ENCODE measurements at places on chromosomes 5 and 9. TPM values are rescaled to one million over a fixed set of nuclear protein-coding genes. Genes with fewer than 3 reads are reported as not detected.

DNA sequence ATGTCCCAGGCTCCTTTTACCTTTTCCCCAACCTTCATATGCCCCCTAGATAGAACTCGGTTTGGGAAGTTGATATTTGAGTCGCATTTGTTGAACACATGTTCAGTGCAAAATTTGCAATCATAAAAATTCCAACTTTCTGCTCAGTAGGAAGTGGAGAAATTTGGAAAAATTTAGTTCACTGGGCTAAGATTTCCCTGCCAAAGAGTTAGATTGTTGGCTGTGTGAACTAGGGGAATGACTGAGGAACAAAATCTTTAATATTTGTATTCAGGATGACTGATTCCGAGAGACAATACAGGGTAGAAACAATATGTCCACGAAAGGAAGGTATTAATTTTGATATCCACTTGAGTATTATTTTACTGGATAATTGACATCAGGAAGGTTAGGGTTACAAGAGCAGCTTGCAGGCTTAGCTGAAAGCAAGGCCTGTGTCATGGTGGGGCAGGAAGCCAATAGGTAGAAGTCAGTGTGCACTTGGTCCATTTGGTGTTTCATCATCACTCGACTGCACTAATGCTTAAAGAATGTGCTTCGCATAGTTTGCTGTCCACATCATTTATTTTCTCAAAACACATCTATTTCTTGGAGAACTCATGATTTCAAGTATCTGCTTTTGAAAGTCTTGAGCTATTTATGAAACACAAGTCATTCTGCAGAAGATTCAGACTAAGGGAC lies 59.4 kb upstream of the GNA14 start:
- H3K4me1 ChIP-seq, result peaks cover 10% of the 10 kb centered on the region
- H3K27ac ChIP-seq, result peak overlapping the region; percentile 52
- H3K36me3 ChIP-seq, result no peaks in the 10 kb centered on the region
- H3K4me3 ChIP-seq, result no peak overlapping the region

- DNase-seq, result no peak
- no peak overlapping the region for H3K4me3 ChIP-seq
- H3K27ac ChIP-seq, result no peak overlapping the region
- no peaks in the 10 kb centered on the region for H3K4me1 ChIP-seq
- no peaks in the 10 kb centered on the region for H3K36me3 ChIP-seq
Measured at GRCh38 chr9:112621018-112621655, 96.8 kb downstream of the INIP start.

The COL5A1 gene
- 63.7 TPM for total RNA-seq

DNA sequence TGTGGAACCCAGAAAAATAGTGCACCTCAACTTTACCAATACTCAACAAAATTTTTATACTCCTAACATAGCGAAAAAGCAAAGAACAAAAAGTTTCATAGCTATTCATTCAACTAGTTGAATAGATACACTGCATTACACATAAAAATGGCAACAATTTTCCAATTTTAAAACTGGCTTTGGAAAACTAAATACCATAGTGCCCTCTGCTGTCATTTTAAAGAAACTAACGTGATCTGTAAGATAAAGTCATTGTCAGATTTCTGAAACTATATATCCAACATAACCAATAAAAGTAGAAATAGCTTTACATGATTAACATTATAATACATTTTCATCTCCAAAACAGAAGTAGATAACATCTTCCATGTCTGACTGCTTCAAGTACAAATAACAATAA lies 31.6 kb downstream of the DTWD2 start:
- DNase-seq, result peak; percentile 62
- no peaks in the 10 kb centered on the region for H3K36me3 ChIP-seq
- H3K4me3 ChIP-seq, result no peak overlapping the region
- H3K4me1 ChIP-seq, result no peaks in the 10 kb centered on the region

The SIT1 gene
- not detected for total RNA-seq

DNA sequence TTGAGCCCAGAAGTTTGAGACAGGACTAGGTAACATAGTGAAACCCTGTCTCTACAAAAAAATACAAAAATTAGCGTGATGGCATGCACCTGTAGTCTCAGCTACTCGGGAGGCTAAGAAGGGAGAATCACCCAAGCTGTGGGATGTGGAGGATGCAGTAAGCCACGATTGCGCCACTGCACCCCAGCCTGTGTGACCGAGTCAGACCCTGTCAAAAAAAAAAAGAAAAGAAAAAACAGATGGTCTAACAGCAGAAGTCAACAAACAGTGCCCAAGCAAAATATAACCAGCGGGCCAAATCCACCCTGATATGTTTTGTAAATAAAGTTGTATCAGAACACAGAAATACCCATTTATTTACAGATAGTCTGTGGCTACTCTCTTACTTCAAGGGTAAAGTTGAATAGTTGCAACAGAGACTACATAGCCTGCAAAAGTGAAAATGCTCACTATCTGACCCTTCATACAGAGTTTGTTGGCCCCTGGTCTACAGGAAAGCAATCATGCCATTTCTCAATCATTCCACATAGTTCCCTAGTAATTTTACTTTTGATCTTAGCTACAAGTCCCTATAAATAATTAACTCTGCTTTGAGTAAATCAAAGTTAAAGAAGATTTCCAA lies 383.7 kb downstream of the TLE1 start:
- H3K27ac ChIP-seq, result no peak overlapping the region
- H3K4me3 ChIP-seq, result no peak overlapping the region
- no peaks in the 10 kb centered on the region for H3K36me3 ChIP-seq

GRCh38 chr5:132006331-132007120 lies 4.9 kb downstream of the ACSL6 start:
- H3K36me3 ChIP-seq, result no peaks in the 10 kb centered on the region
- no peak overlapping the region for H3K4me3 ChIP-seq
- peaks cover 17% of the 10 kb centered on the region for H3K27me3 ChIP-seq
- no peak overlapping the region for H3K27ac ChIP-seq
- no peaks in the 10 kb centered on the region for H3K4me1 ChIP-seq
- no peak for DNase-seq

DNA sequence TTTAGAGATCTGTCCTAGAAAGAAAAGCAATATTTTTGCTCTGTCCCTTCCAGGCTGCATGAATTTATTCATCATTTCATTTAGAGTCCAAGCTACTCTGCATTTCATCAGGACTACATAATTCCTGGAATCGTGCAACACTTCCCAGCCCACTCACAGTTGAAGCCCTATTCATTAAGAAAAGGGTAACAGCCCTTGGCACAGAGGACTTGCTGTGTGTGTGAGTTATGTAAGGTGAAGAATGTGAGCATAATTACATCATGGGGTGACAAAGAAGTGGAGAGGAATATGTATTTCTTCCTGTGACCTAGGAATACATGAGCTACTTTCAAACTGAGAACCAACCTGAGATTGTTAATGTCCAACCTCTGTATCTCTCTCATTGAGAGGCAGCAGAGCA lies 317.4 kb downstream of the ARHGEF28 start:
- no peak overlapping the region for H3K27ac ChIP-seq
- H3K4me1 ChIP-seq, result peaks cover 7% of the 10 kb centered on the region
- H3K27me3 ChIP-seq, result no peaks in the 10 kb centered on the region
- H3K36me3 ChIP-seq, result no peaks in the 10 kb centered on the region

GRCh38 chr5:57157131-57157530 lies 16.7 kb upstream of the GPBP1 start:
- no peaks in the 10 kb centered on the region for H3K4me1 ChIP-seq
- H3K4me3 ChIP-seq, result no peak overlapping the region
- no peaks in the 10 kb centered on the region for H3K27me3 ChIP-seq
- no peaks in the 10 kb centered on the region for H3K36me3 ChIP-seq
- no peak overlapping the region for H3K27ac ChIP-seq

The NR5A1 gene
- total RNA-seq, result not detected

The LCN12 gene
- not detected for total RNA-seq

DNA sequence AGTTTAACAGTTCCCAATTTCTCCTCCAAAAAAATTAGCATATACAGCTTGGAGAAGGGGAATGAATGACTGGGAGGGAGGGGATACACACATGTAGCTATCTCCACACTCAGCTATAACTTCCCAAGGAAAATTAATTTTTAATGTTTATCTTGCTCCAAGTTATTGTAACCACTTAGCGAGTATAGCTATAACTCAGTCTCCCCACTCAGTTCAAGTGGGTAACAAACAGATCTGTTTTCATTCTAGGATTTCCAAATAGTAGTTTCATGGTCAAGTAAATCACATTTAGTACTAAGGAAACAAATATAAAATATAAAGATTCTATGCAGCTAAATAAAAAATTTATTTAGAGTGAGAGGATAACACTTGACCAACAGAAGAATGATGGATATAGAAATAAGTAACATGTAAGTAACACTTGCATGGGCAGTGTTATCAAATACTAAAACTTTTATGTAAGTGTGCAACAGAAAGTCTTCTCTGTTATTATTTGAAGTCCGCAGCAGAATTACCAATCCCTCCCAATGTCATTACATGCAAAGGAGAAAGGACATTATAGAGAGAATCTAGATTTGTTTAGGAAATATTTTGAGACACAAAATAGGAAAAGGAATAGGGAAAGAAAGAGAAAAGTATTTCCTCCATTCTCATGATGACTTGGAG lies 10.2 kb upstream of the NFIB start:
- no peaks in the 10 kb centered on the region for H3K36me3 ChIP-seq
- no peak for DNase-seq
- no peak overlapping the region for H3K4me3 ChIP-seq
- H3K4me1 ChIP-seq, result peaks cover 7% of the 10 kb centered on the region
- H3K27ac ChIP-seq, result no peak overlapping the region

DNA sequence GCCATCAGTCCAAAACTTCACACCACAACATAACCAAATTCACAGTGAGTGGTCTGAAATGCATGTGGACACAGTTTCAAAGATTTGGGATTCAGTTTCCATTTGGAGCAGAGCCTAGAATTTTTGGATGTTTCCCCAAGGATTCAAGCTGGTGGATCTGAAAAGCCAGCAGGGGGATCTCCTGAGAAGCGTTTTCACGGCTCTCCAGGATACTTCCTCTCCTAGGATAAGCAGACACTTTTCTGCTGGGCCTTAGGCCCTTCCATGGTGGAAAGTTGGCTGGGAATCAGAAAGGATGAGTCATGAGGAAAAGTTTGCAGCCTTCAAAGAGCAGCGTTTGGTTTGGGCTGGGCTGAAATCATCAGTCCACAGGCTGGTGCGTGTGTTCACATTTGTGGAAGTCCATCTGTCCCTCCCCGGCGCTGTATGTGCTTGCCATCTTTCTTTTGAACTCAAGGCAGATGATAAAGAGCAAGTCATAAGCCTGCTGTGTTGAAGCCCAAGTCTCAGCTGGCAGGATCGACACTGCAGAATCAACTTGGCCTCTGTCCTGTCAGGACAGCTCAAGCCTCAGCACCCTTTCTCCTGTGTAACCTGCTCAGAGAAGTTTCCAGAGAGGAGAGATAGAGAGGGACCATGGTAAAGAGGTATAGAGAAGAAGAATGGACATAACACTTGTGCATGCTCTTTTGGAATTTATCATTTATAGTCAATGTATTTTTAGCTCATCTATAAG lies 152.6 kb upstream of the MSX2 start:
- DNase-seq, result peak; percentile 98
- H3K27ac ChIP-seq, result no peak overlapping the region
- no peak overlapping the region for H3K4me3 ChIP-seq
- H3K27me3 ChIP-seq, result no peaks in the 10 kb centered on the region
- H3K4me1 ChIP-seq, result no peaks in the 10 kb centered on the region
- H3K36me3 ChIP-seq, result no peaks in the 10 kb centered on the region

DNA sequence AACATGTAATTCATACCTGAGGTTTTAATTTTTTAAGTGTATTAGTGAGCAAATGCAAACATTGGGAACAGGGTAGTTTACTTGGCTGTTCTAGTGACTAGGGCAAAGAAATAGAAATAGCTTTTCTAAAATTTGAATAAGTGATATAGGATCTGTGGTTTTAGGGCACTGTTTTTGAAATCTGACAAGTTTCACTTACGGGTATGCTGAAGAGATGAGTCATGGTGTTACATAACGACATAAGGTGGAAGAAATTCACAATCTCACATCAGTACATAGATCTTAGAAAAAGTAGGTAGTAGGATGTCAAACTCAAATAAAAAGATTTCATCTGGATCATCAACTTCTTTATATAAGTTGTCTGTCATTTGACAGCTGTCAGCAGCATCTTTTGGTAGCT lies 772.3 kb downstream of the MAT2B start:
- H3K36me3 ChIP-seq, result no peaks in the 10 kb centered on the region
- H3K4me1 ChIP-seq, result no peaks in the 10 kb centered on the region
- DNase-seq, result peak; percentile 33

- H3K27ac ChIP-seq, result no peak overlapping the region
- H3K27me3 ChIP-seq, result no peaks in the 10 kb centered on the region
- H3K36me3 ChIP-seq, result peaks cover 6% of the 10 kb centered on the region
- H3K4me3 ChIP-seq, result no peak overlapping the region
- no peak for DNase-seq
Measured at GRCh38 chr9:128902351-128903078, 18.3 kb upstream of the PHYHD1 start.

The PCDHGB2 gene
- 4.6 TPM for total RNA-seq

GRCh38 chr5:107331882-107332281 lies 338.9 kb downstream of the EFNA5 start:
- no peaks in the 10 kb centered on the region for H3K36me3 ChIP-seq
- no peak overlapping the region for H3K27ac ChIP-seq
- H3K4me1 ChIP-seq, result no peaks in the 10 kb centered on the region
- no peak overlapping the region for H3K4me3 ChIP-seq
- no peaks in the 10 kb centered on the region for H3K27me3 ChIP-seq

DNA sequence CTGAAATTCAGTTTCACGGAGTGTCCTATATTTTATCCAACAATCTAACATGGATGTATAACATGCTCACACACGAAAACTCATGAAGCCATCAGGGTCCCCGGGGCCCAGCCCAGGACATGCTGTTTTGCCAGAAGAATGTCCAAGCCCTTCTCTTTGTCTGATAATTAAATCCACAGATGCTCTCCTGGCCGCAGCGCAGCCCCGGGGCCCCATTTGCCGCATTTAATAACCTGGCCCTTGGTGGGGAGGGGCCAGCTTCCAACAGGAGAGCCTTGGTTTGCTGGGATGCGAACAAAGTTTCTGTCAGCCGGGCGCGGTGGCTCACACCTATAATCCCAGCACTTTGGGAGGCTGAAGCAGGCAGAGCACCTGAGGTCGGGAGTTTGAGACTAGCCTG lies 30.0 kb downstream of the PLPP7 start:
- no peaks in the 10 kb centered on the region for H3K4me1 ChIP-seq
- H3K36me3 ChIP-seq, result no peaks in the 10 kb centered on the region
- no peak for DNase-seq
- no peak overlapping the region for H3K27ac ChIP-seq
- no peaks in the 10 kb centered on the region for H3K27me3 ChIP-seq
- H3K4me3 ChIP-seq, result no peak overlapping the region
